ENCODE measurements at places on chromosomes 4 and X. TPM values are rescaled to one million over a fixed set of nuclear protein-coding genes. Genes with fewer than 3 reads are reported as not detected.

DNA sequence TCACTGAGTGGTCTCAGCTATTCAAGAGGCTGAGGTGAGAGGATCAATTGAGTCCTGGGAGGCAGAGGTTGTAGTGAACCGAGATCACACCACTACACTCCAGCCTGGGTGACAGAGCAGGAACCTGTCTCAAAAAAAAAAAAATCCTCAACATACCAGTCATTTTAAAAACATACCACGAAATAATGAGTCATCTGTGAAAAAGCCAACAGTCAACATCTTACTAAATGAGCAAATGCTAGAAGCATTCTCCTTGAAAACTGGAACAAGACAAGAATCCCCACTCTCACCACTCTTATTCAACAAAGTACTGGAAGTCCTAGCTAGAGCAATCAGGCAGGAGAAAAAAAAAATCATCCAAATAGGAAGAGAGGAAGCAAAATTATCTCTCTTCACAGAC, 104.0 kb upstream of the ARHGEF9 start:
- no peak for DNase-seq

The TCEAL7 gene
- total RNA-seq: 16.0 TPM

DNA sequence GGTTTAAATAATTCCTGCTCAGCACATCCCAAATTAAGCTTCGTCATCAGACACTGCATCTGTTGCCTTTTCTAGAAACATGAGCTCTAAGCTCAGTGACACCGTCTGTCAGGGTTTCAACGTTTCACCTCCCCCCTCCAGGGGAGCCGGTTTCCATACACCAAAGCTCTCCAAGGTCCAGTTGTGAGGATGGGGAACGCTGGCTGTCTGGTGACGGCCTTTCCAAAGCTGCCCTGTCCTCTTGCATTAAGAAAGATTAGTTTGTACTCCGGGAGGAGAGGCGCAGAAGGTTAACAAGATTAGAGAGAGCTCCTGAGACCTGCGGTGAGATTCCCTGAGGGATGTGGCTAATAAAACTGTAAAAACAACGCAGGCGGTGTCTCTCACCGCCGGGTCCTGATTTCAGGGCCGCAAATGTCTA, 43.2 kb downstream of the ASMT start:
- DNase-seq: no peak

- DNase-seq: no peak
These were observed 47.4 kb downstream of the PRDM5 start for GRCh38 chr4:120874792-120875774.

DNA sequence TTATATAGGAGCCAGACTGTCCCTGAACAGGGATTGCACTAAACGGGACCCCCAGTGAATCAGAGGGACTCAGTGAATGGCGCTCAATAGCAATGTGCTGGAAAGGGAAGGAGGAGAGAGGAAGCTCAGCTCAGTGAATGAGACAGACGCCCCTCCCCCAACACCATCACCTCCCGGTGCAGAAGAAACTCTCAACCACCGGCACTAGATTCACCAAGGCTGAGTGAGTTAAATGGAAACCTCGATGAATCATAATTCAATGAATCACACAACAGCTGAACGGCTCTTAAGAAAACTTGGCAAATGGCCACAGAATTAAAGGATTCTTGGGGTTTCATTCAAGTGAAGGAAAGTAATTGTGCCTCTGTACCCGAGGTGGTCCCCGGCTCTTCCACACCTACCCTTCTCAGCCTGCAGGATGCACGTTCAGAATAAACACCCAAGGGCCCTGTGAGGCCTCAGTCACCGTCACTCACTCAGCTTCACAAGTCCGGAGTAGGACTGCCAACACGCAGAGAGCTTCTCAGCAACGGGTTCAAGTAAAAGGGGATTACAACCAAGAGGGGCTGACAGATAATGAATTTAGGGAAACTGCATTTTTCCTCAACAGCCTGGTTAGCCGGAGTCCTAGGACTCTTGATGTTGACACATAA, 29.3 kb downstream of the CRMP1 start:
- DNase-seq: peak; percentile 83

DNA sequence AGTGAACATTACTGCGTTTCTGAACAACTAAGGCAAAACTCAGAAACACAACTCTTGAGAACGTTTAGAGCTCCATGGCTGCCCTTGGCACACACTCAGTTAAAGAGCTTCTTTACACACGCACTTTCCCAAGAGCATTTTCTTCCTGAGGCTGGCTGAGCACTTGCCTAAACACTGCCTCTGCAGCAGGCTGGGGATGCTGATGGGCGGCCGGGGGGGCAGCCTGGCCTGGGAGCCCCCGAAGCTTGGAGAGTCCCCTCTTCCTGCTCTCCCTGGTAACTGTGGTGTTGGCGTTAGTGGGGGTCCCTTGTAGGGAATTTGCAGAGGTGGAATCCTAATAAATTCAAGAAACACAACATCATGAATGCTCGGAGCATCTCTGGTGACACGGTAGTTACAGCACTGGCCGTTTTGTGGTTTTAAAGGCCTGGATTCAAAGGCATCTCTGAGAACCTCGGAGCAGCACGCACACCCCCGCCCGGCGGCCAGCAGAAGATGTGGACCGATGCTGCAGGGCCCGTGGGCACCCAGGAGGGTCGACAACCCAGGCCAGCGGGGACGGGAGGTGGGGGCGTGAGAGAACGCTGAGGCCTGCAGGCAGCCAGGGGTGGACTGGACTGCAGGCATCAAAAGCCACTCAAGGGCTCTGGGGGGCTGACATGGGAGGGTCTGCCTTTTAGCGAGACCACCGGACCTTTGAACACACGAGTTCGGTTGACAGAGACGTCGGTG, 45.4 kb downstream of the FGFRL1 start:
- DNase-seq: no peak

DNA sequence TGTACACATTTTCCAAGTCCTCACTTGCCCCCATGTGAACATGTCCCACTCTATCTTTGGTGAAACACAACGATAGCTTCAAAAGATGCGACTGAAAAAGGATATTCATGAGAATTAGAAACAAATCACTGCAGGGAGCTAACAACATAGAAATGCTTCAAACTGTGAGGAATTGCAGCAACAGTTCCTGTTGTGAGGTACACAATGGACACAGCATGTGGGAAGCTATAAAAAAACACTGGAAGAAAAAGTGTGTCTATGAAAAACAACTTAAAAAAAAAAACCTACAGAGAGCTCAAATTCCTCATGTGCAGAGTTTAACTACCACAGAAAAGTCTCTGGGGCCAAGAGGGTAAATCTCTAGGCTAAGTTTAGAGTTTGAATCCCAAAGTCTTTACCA, 51.6 kb upstream of the BLTP1 start:
- DNase-seq: no peak

DNA sequence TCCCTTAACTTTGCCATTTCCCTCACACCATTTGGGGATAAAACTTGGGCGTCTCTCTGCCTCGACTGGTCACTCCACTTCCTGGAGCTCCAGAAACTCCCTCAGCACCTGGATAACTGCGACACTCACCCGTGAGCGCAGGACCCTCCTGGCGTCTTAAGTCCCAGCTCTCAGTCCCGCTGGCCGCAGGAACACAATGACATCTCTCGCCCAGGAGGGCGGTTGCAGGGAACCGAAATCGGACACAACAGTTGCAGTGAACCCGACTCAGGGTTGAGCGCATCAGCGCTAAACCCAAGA, 370.9 kb upstream of the SMIM31 start:
- DNase-seq: no peak

DNA sequence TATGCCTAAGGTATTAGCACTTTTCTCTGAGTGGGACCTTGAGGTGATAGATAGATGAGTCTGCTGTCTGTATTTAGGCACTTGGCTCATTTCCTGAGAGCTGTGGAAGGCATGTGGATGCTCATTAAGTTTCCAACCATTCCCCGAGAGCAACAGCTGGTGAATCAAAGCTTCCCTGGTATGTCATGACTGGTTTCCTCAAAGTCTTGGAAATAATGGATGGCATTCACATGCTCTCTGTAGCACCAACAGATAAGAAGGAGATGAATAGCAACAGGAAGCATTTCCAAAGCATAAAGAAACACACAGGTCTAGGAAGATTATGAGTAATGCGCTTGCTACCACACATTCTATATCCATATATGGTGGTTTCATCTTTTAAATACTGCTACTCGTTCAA, 118.3 kb upstream of the ETNPPL start:
- DNase-seq: no peak

DNA sequence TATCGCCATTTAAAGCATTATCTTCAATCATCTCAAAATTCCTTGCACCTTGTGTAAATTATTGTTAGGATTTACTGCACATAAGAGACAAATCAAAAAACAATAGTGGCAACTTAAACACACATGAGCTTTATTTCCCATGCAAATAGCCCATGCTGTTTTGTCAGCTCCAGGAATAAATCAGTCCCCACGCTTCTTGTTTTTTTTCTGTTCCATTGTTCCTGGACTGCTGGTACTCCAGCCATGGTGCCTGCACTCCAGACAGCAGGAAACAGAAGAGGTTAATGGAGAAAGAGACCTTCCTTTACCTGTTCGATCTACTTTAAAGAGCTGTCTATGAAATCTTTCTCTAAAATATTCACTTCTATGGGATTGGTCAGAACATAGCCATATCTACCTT, 1515.7 kb upstream of the TENM3 start:
- no peak for DNase-seq

DNA sequence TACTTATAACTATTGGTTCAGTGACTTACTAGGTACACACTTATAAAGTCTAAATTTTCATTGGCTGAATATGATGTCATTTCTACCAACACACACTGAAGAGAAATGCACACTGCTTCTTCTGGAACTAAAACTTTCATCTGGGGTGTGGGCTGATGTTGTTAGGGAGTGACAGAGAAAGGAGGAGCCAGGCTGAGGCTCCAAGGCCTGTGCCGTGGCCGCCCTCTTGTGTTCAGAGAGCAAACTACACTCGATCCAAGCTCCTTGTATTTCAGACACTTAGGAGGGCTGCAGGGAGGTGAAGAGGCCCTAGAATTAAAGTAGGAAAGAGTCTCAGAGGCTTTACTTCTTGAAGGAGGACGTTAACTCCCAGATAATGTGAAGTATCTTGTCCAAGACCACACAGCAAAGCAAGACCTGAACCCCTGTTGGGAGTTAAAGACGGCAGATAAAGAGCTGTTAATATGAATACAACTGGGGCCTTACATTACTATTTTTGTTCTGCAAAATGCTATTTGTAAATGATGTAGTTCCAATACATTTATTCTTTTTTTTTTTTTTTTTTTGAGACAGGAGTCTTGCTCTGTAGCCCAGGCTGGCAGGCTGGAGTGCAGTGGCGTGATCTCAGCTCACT, 137.5 kb downstream of the AFAP1 start:
- no peak for DNase-seq

DNA sequence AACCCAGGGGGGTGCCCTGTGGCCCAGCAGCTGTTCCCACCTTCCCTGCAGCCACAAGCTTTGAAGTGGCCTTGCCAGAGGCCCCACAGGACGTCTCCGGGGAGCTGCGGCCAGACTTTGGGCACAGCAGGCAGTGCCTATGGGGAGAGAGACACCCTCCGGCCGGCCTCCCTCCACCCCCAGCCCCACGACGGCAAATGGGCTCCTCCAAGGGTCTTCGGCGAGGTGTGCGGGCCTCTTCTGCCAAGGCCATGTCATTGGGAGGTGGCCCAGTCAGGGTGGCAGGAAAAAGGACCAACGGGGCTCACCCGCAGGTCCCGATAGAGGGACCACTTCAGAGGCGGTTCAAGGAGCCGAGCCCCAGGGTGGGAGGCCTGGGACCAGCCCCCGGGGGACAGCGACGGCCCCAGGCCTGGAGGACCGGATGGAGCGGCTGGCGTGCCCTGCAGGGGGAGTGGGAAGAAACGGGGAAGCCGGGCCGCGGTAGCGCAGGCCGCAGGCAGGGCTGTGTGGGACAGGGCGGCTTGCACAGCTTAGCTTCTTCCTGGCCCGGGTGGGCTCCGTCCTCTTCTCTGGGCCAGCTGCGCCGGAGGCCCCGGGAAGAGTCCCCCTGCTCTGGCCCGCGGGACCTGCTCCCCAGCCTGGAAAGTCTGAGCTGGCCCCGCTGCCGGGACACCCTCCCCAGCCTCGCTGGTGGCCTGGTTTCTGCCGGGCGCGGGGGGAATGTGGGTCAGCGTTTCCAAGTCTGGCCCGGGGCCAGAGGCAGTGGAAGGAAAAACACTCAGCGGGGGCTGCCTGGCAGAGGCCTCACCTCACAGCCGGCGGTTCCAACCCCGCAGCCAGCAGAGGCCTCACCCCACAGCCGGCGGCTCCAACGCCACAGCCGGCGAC, 21.9 kb upstream of the SPON2 start:
- DNase-seq: no peak

GRCh38 chr4:35038079-35038805, 1206.1 kb downstream of the ARAP2 start:
- DNase-seq: no peak
